ENCODE measurements at places on chromosomes 1 and 21.
A peak's percentile ranks its signal among the peaks of the same experiment; 100 is the strongest.

DNA sequence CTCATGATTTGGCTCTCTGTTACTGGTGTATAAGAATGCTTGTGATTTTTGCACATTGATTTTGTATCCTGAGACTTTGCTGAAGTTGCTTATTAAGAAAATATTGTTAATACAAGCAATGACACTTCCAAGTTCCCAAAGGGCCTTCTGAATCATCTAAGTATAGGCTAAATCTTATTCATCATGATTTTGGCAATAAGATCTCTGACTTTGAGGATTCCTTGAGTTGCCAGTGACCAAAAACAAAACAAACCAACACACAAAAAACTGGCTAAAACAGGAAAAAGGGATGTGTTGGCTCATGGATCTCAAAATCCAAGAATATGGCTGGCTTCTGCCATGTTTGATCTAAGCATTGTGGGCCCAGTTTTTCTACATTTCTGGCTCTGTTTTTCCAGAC, 163.4 kb downstream of the HHIPL2 start:
- no peak for DNase-seq

DNA sequence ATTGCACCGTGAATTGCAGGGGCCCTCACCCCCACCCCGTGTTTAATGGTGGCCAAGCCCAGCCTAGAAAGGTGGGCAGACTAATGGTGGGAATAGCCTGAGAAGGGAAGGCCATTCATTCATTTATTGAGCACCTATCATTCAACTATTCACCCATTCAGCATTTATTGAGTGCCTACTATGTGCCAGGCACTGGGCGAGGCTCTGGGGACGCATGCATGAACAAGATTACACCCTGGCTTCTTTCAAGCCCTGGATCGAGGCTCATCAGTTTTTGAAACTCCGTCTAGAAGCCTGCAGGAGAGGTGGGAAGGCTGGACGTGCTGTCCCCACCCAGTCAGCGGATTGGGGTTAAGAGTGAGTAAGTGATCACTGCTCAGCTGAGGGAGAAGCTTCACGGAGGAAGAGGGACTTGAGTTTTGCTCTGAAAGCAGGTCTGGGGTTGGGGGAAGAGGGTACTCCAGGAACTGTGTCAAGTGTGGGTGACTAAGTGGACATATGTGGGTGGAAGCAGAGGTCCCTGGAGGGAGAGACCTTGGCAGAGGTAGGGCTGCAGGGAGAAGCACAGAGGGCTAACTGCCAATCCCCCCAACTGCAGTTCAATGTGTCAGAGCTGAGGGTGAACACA, 35.6 kb downstream of the MEF2D start:
- no peak for DNase-seq

- no peak for DNase-seq
Measured at GRCh38 chr1:232726048-232726779, 79.0 kb upstream of the MAP10 start.

DNA sequence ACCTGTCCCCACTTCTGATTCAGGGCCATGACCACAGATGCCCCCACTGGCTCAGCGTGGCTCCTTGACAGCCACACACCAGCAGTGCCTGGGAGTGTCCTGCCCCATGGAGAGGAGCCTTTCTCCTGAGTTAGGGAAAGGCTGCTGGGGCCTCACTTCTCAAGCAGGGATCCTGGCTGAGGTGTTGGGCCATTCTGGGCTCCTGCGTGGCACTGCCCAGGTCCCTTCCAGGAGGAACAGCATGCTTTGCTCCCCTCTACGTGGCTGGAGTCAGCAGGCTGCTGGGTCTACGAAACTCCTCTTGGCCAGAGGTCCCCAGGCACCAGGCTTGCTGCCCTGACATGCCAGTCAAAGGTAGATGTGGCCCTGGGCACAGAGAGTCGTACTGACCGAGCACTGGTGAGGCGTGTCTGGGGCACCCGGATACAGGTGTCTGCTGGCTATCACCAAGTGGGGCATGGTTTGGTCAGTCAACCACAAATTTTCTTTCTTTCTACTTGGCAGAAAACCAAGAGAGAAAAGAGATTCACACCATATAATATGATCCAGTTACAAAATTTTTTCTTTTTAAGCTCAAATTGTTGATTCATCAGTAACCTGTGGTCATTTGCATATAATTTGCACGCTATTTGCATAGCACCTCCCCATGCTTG, 4.1 kb downstream of the ADORA1 start:
- no peak for DNase-seq

- peak; percentile 71 for DNase-seq
Measured at GRCh38 chr1:231724876-231725647, 98.5 kb downstream of the DISC1 start.

- DNase-seq, result no peak
Measured at GRCh38 chr1:6188466-6188865, 8.3 kb upstream of the CHD5 start.

- peak; percentile 59 for DNase-seq
Measured at GRCh38 chr1:109193653-109194590, 19.8 kb upstream of the SARS1 start.

- DNase-seq, result no peak
Measured at GRCh38 chr1:172107316-172107975, 266.1 kb downstream of the DNM3 start.

DNA sequence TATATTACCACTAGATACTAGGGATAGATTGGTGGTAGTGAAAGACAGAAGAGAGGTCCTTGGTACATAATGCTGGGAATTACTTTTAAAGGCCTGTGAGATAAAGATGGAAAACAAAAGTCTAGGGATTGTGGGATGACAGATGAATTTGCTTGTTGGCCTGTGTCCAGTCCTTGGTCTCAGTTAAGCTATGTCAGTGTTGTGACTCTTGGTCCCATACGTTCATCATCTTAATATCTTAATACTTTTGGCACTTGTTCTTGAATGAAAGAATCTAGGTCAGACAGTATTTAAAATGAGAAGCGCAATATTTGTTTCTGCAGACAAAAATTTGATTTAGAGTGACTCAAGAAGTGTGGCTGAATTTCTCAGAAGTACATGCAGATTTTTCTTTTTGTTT, 7.6 kb downstream of the RPL5 start:
- DNase-seq, result no peak

GRCh38 chr1:155389826-155390225, 69.1 kb downstream of the RUSC1 start:
- DNase-seq, result peak; percentile 56

DNA sequence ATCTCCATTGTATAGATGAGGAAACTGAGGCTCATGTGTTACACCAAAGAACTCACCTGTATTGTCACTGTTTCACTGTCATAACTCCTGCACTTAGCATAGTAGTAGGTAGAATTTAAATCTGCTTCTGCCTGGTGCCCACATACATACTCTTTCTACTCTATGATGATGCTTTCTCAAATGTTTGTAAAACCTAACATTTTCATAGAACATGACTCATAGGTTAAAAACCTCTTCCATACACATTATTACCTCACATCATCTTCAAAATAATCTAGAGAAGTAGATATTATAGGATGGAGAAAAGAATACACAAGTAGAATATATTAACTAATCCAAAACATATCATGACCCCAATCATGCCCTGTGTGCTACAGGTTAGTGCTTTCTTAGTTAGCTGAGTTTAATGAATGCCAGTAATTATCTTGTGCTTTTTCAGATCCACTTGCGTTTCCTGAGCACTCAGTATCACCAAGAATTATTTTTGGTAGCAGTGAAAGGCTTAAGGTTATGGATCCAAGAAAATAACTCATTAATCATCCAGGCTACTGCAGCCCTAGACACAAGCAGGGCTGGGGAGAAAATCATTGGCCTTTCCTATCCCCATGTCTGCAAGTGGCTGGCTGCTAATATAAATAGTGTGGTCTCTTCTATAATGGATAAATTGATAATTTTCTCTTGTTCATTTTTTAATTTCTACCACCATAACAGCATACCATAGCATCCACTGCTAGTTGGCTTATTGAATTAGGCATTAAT, 156.9 kb downstream of the LRRC40 start:
- no peak for DNase-seq

- DNase-seq, result no peak
Measured at GRCh38 chr1:183987593-183988318, 49.8 kb downstream of the COLGALT2 start.

GRCh38 chr1:185373813-185374529, 56.9 kb upstream of the IVNS1ABP start:
- DNase-seq, result peak; percentile 88

GRCh38 chr1:188355082-188355481, 1526.3 kb downstream of the PLA2G4A start:
- no peak for DNase-seq

DNA sequence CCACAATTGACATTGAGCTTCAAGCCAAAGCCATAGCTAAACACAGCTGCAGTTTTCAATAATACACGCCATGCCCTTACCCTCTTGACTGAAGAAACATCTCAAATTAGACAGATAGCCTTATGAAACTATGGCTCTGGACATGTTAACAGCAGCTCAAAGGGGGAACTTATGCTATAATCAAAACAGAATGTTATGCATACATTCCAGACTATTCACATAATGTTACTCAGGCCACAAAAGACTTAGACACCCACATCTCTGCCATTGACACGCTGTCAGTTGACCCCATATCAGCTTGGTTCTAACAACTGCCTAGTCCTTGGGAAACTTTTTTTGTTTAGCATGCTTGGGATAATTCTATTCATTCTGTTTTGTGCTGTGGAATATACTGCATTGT, 2.3 kb upstream of the NENF start:
- DNase-seq, result no peak

DNA sequence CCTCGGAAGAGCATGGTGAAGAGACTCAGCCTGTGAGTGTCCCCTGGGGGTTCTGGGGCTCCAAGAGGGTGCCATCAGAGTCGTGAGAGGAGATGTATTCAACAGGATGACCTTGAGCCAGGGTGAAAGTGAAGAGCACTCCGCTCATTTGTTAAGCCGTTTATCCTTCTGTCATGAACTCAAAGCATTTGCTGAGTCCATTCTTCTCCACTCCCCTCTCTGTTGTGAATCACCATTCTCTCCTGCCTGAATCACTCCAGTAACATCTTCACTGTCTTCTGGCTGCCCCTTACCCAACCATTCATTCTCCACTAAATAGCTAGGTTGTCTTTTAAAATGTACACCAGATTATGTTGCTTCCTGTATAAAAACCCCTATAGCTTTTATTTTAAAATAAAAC, 102.2 kb downstream of the RGL1 start:
- DNase-seq, result no peak

GRCh38 chr1:188027613-188028012, 1198.9 kb downstream of the PLA2G4A start:
- DNase-seq, result no peak

- DNase-seq, result no peak
Measured at GRCh38 chr1:33294071-33295010, 26.6 kb downstream of the A3GALT2 start.

GRCh38 chr1:34833711-34834110, 25.8 kb downstream of the SMIM12 start:
- DNase-seq, result no peak

GRCh38 chr1:74818661-74819456, 85.9 kb downstream of the TYW3 start:
- no peak for DNase-seq

DNA sequence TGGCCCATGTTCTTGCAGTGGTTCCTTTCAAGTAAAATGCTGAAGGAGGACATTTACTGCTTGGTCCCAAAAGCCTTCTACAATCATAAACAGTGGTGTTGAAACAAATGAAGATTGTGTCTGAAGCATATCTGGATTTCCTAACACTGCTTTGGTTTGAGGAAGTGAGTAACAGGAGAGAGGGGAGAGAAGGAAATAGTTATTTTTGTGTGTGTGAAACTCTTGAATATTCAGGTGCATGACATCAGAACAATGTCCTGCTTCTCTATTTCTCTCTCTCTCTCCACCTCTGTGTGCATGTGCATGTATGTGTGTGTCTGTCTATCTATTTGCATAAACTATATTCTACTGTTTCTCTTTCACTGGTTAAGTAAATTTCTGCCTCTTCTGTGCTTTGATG, 61.4 kb upstream of the TNFSF18 start:
- DNase-seq, result peak; percentile 92

GRCh38 chr1:196143602-196144342, 464.5 kb downstream of the KCNT2 start:
- no peak for DNase-seq

- DNase-seq, result no peak
Measured at GRCh38 chr1:29410476-29410875, 174.2 kb downstream of the PTPRU start.

DNA sequence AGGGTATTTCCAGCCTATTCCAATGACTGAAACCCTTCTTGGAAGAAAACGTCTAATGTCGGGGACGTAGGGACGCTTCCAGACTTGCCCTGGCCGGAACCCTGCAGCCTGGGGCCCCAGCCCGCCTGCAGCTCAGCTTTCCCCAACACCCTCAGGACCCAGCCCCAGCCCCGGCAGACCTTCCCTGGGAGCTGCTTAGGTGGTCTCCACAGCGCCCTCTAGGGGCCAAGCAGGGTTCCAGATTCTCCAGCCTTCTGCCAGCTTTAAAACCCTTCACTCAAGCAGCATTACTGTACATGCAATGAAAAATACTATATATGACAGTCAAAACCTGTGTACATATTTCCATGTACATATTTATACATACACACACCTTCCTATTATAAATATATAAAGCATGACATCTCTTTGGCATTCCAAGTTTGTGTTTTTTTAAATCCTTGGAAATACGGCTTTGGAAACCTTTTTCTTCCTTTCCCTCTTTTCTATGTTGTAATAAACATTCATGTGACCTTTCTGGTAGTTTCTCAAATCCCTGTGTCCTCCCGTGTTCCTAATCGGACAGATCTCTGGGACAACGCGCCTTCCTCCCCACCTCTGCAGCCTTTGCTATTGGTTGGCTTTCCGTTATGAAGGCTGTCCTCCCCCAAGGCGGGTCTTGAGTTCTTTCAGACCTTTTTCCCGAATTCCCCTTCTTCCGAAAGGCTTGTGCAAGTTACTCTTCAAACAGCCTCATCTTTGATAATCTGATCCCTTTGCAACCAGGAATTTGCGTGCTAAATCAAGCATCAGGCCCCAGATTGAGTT, 60.3 kb downstream of the STUM start:
- peak; percentile 64 for DNase-seq

DNA sequence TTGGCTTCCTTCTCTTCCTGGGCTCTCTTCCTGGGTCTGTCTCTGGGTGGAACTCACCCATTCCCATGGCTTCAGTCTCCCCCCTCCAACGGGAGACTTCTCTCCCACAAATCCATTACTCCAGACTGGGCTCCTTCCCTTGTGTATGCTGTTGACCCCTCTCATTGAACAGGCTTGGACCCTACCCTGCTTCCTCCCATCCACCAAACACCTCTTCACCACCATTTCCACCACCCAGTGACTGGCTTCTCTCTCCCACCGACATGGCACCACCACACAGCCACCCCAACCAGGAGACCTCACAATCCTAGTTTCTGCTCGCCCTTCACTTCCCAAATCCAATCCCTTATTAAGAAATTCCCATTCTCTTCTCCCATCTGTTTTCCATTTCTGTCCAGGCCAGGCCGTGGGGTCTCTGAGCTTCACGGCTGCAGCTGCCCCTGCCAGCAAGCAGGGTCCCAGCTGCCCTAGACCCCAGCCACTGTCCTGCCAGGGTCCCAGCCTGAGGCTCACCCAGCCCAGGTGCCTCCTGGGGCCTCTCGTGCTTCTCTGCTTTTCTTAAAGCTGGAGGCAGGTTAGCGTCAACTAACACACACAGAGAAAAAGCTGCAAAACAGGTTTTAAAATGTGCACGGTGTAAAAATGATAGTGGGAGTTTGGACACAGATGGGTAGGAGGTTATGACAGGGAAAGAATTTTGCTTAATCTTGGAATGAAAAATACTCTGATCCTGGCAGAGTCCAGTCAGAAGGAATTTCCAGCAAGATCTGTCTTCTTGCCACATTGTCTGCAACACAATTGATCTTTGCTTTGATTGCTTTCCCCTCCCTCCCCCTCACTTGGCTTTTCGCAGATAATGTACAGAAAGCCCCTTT, 383.8 kb upstream of the VAMP3 start:
- no peak for DNase-seq
